ENCODE measurements at places on chromosomes 7 and 10.

- no peak for DNase-seq
These were observed 248.0 kb downstream of the PRPF18 start for GRCh38 chr10:13834581-13835286.

- DNase-seq = no peak
These were observed 7.5 kb upstream of the SH2D4B start for GRCh38 chr10:80530251-80530650.

- DNase-seq = no peak
These were observed 141.6 kb downstream of the GPR85 start for GRCh38 chr7:112945046-112945445.

DNA sequence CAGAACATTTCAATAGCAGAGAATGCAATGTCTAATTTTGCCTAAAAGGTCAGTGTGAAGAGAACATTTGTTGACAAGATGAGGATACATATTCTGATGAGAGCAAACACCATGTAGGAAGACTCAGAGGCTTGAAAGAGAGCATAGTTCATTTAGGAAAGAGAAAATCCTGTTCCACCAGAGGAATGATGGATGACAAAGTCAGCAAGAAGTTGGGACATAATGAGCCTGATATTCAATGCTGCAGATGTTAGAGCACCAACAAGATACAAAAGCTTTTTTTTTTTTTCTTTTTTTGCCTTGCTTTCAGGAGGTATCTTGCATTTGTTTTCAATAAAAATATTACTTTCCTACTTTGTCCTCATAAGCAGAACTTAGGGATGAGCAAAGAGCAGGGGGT lies 952.0 kb upstream of the C7orf33 start:
- no peak for DNase-seq

DNA sequence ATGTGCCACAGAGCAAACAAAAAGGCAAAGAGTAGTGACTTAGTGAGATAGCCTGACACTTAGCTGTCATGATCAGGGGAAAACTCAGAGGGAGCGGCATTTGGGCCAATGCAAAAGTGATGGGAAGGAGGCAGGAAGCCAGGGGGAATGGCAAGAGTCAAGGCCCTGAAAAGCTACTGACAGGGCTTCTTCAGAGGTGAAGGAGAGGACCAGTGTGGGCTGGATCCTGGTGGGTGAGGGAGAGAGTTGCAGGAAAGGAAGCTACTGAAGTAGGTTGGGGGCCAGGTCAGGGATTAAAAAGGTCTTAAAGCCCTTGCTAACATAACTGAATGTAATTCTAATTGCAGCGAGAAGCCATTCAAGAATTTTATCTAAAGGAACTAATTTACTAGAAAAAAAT lies 117.0 kb downstream of the AASS start:
- DNase-seq = no peak
